ENCODE measurements at places on chromosomes 11 and 22.

- no peak for DNase-seq
Observed at GRCh38 chr22:31451709-31452571, 37.7 kb downstream of the EIF4ENIF1 start.

- no peak for DNase-seq
Observed at GRCh38 chr11:75663808-75664207, 5.0 kb downstream of the MAP6 start.

DNA sequence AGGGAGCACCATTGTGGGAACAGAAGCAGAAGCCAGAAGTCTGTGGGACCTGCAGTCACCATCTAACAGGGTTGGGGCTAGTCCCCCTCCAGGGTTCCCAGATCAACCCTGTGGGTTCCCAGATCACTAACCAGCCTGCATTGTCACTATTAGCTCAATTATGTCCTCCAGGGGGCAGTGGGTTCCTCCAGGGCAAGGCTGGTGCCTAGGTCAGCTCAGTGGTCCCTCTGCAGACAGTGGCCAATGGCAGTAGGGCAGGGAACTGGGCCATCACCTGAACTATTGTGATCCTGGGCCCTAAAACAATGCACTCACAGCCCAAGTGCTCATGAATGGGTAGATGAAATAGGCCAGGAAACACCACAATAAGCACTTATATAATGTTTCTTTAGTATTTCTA, 18.8 kb upstream of the PRSS23 start:
- no peak for DNase-seq

- no peak for DNase-seq
Observed at GRCh38 chr22:26235792-26236487, 66.7 kb downstream of the SEZ6L start.

DNA sequence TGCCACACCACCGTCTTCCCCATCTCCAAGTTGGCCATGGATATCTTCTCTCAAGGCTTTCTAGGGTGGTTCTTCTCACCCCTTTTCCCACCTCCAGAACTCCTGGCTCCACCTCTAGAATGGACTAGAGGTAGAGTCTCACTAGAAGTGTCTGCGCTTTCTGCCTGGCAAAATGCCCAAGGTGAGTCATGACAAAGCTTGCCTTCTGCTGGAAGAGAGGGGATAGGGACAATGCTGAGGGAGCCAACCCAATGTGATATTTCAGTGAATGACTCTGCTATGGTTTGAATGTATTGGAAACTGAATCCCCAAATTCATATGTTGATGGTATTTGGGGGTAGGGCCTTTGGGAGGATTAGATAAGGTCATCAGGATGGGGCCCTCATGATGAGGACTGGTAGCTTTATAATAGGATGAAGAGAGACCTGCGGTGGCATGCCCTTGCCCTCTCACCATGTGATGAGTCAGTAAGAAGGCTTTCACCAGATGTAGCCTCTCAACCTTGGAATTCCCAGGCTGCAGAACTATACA, 4.1 kb upstream of the CD82 start:
- no peak for DNase-seq
